ENCODE measurements at places on chromosomes 11 and 22. TPM values are rescaled to one million over a fixed set of nuclear protein-coding genes. Genes with fewer than 3 reads are reported as not detected.
A peak's percentile ranks its signal among the peaks of the same experiment; 100 is the strongest.

Gene MEI1
- total RNA-seq: not detected

Gene DGCR6
- total RNA-seq: 6.2 TPM

Gene OR2D3
- not detected for total RNA-seq

Gene TPH1
- 0.07 TPM for total RNA-seq

Gene FGF19
- total RNA-seq: not detected

Gene PEX16
- total RNA-seq: 11.3 TPM

Gene MS4A7
- 23.9 TPM for total RNA-seq

Gene MS4A4E
- total RNA-seq: not detected

Gene SLC22A12
- total RNA-seq: not detected

Gene TMEM45B
- not detected for total RNA-seq

DNA sequence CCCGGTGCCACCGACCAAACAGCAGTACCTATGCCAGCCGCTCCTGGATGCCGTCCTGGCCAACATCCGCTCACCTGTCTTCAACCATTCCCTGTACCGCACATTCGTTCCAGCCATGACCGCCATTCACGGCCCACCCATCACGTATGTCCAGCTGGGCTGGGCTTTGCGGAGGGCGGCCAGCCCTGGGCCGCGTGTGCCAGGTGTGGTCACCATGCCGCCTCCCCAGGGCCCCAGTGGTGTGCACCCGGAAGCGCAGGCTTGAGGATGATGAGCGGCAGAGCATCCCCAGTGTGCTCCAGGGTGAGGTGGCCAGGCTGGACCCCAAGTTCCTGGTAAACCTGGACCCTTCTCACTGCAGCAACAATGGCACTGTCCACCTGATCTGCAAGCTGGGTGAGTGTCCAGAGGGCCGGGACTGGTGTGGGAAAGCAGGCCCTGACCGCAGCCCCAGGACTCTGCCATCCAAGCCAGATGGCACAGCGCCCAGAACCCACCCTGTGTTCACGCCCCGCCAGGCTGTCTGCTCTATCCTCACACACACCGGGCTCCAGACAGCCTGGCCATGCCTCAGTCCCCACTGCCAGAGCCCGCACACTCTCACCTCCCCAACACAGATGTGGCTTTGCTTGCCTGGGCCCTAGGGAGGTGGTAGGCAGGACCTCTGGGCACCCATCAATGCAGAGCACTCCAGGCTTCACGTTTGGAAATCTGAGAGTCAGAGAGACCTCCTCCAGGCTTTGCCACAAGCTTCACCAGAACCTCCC is 77.6 kb downstream of the MED15 start:
- H3K27ac ChIP-seq: no peak overlapping the region
- no peaks in the 10 kb centered on the region for H3K4me1 ChIP-seq
- no peaks in the 10 kb centered on the region for H3K27me3 ChIP-seq
- no peak for DNase-seq
- H3K4me3 ChIP-seq: no peak overlapping the region

DNA sequence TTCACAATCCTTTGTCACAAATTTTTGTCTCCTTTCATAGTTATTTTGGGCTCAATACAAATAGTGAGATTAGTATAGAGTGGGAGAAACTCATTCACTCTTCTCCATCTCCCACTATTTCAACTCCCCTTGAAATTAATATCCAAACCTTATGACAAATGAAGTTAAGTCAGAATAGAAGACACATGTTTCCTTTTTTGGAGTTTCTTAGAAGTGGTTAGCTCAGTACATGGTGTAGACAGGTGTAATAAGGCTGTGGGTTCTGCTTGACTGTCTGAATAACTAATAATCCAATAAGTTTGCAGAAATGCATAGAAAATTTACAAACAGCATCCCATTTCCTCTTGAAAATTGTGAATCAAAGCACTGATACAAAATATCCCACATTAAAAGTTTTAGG is 10.8 kb upstream of the HSPA8 start:
- H3K27ac ChIP-seq: no peak overlapping the region
- no peaks in the 10 kb centered on the region for H3K27me3 ChIP-seq
- peaks cover 12% of the 10 kb centered on the region for H3K36me3 ChIP-seq

DNA sequence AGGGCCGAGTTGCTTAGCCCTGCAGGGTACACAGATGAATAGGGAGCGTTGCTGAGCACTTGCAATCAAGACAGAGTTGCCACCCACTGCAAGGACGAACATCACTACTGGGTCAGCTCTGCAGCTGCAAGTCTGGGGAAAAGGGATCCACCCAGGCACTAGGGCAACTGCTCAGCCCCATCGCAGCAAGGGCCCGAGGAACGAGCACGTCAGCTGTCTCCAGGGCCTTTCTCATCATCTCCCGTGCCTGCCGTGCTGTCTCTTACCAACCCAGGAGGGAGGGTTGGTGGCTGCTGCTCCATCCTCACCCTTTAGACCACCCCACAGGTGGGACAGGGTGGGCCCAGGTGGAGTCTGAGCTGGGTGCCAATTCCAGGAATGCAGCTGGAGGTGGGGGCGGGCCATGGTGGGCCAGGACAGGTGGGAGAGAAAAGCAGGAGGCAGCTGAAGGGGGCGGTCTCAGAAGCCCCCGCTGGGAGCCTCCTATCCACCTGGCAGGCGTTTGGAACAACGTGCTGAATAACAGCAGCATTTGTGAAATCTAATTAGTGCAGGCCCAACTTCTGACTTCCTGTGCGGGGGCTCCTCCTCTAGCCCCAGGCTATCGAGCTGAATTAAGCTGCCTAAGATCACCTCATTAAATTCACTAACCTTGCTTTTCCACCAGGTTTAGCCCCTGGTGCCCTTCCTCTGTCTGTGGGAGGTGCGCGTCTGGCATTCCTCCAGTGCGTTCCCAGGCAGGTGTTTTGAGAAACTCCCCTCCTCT is 252.5 kb downstream of the ST3GAL4 start:
- H3K4me1 ChIP-seq: no peaks in the 10 kb centered on the region
- no peak overlapping the region for H3K4me3 ChIP-seq
- no peaks in the 10 kb centered on the region for H3K36me3 ChIP-seq
- no peak overlapping the region for H3K27ac ChIP-seq
- peaks cover 59% of the 10 kb centered on the region for H3K27me3 ChIP-seq

GRCh38 chr11:125481531-125481930 is 14.5 kb downstream of the FEZ1 start:
- no peak overlapping the region for H3K4me3 ChIP-seq
- H3K27me3 ChIP-seq: no peaks in the 10 kb centered on the region
- H3K4me1 ChIP-seq: no peaks in the 10 kb centered on the region

DNA sequence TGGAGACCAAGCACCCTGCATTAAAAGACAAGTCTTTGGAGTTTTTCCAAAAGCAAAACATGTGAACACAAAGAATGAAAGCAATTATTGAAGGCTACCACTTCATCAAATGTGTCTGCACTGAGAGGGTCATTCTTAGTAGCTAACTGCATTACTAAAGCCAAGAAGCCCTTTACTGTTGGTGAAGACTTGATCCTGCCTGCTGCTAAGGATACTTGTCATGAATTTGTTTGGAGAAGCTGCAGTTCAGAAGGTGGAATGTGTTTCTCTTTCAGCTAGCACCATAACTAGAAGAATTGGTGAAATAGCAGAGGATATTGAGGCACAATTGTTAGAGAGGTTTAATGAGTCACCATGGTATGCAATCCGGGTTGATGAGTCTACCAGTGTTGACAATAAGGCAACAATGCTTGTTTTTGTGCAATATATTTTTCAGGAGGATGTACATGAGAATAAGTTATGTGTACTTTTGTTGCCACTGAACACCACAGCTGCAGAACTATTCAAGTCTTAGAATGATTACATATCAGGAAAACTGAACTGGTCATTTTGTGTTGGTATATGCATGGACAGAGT is 457.3 kb upstream of the ISX start:
- H3K36me3 ChIP-seq: no peaks in the 10 kb centered on the region
- DNase-seq: no peak
- H3K4me1 ChIP-seq: no peaks in the 10 kb centered on the region
- H3K4me3 ChIP-seq: no peak overlapping the region
- no peaks in the 10 kb centered on the region for H3K27me3 ChIP-seq

- H3K27me3 ChIP-seq: no peaks in the 10 kb centered on the region
- H3K4me3 ChIP-seq: peak overlapping the region; percentile 90
- peaks cover 18% of the 10 kb centered on the region for H3K36me3 ChIP-seq
- peak overlapping the region; percentile 98 for H3K27ac ChIP-seq
These were observed 2.4 kb downstream of the PIM3 start for GRCh38 chr22:49962751-49963646.

GRCh38 chr11:40029391-40029790 is 1430.1 kb downstream of the LRRC4C start:
- no peaks in the 10 kb centered on the region for H3K4me1 ChIP-seq
- H3K27me3 ChIP-seq: no peaks in the 10 kb centered on the region
- H3K4me3 ChIP-seq: no peak overlapping the region
- DNase-seq: no peak
- no peak overlapping the region for H3K27ac ChIP-seq

GRCh38 chr22:36027579-36027934 is 1.1 kb downstream of the RBFOX2 start:
- H3K4me1 ChIP-seq: peaks cover 54% of the 10 kb centered on the region
- H3K36me3 ChIP-seq: peaks cover 4% of the 10 kb centered on the region
- H3K27me3 ChIP-seq: no peaks in the 10 kb centered on the region
- H3K4me3 ChIP-seq: peak overlapping the region; percentile 91

DNA sequence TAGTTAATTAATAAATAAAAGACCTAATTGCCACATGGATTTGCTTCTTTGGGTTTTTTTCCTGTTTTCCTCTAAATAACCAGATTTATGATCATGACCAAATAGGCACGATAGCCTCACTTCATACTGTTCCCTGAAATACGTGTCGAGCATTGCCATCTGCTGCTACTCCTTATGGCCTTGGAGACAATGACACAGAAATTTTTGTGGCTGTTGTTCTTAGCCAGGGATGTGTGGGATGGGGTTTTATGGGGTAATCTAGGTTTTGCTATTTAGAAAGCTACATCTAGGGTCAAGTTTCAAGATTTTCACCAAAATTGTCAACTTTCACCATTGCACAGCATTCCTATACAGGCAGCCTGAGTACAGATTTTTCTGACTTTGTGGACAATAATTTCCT is 145.2 kb downstream of the DBX1 start:
- no peak overlapping the region for H3K27ac ChIP-seq
- no peak overlapping the region for H3K4me3 ChIP-seq
- H3K4me1 ChIP-seq: no peaks in the 10 kb centered on the region
- no peak for DNase-seq

DNA sequence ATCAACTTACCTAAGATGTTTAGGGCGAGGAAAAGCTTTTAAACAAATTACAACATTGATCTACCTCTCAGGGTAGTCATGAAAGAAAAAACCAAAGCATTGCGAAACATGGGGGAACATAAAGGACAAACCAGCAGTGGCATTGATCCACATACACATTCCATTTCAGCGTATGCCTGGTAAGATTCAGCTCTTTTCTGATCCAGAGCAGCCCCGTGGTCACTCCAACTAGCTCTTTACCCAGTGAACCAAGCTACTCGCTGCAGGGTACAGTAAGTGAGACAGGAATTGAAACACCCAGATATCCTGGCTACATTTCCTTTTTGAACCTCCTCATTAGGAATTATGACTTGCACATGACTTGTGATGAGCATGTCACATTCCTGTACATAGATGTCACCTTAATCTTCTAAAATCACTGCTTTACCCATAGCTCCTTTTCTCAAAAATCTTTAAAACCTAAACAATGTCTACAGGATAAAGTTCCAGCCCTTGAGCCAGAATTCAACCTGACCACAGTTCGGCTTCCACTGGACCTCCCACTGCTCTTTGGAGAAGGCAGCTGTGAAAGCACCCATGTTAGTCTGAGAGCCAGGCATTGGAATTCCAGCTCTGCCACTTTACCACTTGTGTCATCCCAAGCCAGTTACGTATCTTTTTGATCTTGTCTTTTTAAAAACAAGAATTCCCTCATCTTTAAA is 42.9 kb upstream of the AKIP1 start:
- no peaks in the 10 kb centered on the region for H3K36me3 ChIP-seq
- no peak overlapping the region for H3K27ac ChIP-seq
- H3K27me3 ChIP-seq: no peaks in the 10 kb centered on the region
- no peak for DNase-seq
- peaks cover 70% of the 10 kb centered on the region for H3K4me1 ChIP-seq

GRCh38 chr11:58880625-58881024 is 36.1 kb upstream of the GLYATL2 start:
- H3K4me3 ChIP-seq: no peak overlapping the region
- H3K27ac ChIP-seq: no peak overlapping the region
